ENCODE measurements at places on chromosomes 3 and 15.

- no peak for DNase-seq
Measured at GRCh38 chr3:99933971-99934750, 116.5 kb downstream of the CMSS1 start.

GRCh38 chr3:57118254-57118653 lies 46.9 kb downstream of the IL17RD start:
- no peak for DNase-seq

- peak; percentile 6 for DNase-seq
Measured at GRCh38 chr15:44066211-44066827, 128.8 kb downstream of the FRMD5 start.

GRCh38 chr3:155870945-155871745 lies 695 bp downstream of the GMPS start:
- DNase-seq: no peak

GRCh38 chr15:71248386-71248785 lies 133.1 kb downstream of the THSD4 start:
- no peak for DNase-seq

DNA sequence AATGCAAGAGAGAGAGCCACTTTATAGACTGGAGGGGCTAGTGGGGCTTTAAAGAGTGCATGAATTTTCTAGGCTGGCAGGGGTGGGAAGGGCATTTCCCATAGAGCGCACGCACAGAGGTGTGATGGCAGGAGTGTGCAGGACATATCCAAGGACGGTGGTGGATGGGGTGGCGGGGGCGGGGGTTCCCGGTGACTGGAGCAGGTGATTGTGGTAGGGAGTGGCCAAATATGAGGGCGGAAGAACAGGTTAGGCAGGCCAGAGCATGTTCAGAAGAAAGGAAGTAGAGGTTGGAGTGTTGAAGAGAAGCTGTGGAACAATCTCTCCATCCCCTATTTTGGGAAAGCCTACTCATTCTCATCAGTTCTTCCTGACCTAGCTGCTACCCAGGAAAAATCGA lies 18.1 kb downstream of the FAM81A start:
- peak; percentile 72 for DNase-seq

- DNase-seq: no peak
Measured at GRCh38 chr3:37913522-37913921, 51.8 kb downstream of the CTDSPL start.

DNA sequence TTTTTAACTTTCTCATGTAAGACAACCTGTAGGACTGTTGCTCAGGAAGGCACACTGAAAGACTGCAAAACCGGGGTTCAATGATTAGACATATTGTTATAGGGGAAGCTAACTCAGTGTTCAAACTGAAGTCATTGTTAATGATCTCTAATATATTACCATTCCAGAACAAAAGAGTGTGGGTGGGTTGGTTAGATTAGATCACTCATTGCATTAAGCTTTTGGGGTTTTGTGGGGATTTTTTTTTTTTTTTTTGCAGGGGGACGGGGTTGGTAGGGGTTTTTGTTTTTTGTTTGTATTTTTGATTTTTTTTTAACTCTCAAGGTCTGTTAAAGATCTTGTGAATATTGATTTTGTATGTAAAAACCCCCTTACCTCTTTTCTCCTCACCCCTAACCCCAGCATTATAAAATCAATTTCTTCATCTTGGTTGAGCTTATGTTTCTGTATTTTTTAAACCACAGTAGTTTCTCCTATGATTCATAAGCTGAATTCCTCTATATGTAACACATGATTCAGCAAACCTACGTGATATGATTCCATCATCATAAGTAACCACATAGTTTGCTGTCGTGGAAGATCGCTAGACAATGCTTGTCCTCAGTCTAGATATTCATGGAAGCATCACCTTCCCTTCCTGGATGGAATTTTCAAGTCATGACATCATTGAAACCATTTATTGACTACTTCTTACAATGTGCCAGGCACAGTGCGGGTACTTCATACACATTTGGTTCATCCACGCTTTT lies 544.1 kb upstream of the MDFIC2 start:
- DNase-seq: no peak

DNA sequence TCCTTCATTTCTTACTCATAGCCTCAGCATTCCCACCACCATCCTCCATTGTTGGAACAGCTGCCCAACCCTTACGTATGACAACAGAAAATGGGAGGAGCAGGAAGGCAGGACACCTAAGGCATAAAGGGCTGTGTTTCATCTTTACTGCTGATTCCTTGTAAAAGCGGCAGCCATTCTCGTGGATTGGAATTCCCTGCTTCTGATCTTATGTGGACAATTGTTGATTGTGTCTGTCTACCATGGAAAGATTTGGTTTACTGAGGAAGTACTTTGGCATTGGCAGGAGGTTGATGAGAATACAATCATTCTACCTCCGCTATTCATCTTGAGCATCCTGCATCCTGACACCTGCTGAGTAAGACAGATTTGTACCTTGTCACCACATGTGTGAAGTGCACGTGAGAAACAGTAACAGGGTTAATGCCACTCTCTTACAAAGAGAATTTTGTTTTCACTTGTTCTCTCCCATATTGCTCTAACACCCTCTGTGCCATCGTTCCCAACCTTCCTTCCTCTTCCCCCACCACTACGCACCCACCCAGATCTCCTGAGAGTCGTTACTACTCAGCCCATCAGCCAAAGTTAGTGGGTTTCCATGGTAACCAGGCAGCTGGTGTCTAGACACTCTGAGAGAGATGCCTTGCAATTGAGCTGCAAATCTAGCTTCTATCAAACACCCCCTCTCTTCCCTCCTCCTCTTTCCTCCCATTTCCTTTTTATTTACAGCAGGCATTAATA lies 75.7 kb downstream of the GAP43 start:
- peak; percentile 19 for DNase-seq

DNA sequence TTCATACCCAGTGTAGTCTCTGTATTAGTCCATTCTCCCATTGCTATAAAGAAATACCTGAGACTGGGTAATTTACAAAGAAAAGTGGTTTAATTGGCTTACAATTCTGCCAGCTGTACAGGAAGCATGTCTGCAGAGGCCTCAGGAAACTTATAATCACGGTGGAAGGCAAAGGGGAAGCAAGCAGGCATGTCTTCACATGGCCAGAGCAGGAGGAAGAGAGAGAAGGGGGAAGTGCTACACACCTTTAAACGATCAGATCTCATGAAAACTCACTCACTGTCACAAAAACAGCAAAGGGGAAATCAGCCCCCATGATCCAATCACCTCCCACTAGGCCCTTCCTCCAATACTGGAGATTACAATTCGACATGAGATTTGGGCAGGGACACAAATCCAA lies 6.3 kb upstream of the PARP14 start:
- DNase-seq: no peak

DNA sequence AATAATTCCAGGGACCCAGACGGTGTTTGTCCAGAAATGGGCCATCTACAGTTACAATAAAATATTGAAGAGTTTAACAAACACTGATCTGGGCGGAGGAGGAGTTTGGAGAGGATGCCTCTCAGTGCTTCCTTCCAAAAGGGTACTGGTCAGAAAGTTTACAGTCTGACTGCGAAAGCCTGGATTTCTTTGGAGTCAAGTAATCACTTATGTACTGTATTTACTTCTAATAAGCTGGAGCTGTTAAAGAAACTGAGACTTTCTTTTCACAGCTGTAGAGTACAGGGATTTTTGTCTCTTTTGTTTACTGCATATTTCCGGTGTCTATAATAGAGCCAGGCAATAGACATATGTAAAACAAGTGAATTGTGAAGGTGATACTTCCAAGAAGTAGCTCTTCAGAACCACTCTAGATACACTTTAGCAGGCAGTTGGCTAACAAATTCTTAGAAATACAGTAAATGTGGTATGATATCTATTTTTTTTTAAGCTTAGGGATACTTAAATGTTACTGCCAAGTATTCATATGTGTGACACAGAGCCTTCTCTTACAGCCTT lies 22.1 kb upstream of the NEO1 start:
- no peak for DNase-seq

DNA sequence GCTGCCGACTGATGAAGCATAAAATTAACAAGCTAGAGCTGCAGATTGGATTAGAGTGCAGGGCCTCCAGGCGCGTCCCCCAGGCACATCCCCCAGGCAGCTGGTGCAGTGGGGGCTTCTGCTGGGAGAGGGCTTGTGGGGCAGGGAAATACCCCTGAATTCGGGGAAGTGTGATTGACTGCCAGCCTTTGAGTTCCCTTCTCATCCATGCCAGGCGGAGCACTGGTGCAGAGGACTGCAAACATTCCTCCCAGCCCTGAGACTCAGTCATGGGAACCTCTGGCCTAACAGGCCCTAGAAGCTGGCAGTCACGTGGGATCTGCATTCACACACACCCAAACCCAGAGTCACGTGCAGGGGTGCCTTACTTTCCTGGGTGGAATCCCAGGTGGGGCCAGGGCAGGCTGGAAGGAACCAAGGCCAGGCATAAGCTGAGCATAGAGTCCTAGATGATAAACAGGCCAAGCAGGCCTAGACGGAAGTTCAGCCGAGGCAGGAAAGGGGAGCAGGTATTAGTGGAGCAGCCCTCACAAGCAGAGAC lies 46.2 kb upstream of the SEC22A start:
- DNase-seq: no peak

GRCh38 chr3:146780251-146780650 lies 175.1 kb upstream of the PLSCR5 start:
- no peak for DNase-seq

DNA sequence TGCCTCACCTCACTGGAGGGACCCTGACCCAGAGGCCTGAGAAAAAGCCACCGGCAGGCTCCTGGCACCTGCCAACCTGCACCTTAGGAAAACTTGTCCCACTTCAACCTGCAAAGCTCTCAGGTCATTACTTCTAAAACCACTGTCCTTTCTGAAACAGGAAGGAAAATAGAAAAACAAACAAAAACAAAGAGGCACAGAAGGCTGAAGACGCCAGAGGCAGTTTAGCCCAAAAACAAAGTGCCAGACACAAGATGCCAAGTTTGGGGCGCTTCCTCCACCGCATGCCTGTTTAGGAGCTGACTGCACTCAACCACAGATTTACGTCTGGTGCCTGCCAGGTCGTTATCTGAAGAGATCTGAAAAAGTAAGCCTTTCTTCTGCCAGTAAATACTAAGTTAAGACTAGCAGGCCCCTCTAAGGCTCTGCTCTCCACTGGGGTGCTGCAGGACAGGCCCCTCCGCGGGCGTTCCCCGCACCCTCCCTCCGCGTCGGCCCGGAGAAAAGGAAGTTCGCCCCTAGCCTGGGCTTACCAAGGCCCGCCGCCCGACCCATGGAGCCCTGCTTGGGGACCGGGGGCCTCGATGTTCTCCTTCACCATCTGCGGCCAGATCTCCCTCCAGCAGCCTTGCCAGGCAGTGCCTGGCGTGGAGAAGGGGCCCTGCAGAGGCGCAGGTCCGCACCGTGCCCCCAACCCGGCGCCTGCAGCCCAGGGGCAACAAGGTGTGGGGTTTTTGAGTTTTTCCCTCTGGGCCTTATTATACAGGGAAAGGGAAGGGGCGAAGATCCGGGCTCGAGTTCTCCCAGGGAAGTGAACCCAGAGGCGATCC lies 1.3 kb downstream of the GOLGA8A start:
- DNase-seq: no peak

DNA sequence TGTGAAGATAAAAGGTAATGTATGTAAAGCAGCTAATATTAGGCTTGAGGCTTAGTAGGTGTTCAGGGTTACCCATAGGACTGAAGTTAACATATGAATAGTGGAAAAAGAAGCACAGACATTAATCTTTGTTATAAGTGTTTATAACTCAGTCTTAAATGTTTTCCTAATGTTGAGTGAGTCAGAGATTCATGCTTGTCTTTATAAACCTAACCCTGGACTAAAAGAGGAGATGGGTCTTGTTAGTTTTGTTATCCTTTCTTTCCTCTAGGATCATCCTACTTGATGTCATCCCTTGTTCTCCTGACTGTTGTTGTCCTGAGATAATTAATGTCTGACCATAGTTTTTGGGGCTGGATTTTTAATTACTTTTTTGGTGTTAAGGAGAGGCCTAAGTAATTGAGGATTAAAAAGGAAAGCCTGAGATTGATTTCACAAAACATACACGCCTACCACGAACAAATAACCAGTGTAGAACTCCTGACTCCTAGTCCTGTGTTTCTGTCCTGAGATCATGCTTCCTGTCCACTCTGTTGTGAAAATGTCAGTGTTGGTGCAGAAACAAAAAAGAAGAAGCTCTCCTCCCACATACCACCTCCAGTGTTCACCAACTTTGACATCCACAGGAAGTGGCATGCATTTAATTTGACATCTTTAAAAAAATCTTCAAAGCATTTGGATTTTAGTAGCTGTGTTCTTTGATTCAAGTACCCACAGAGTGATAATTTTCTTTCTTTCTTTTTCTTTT lies 8.4 kb downstream of the MITF start:
- DNase-seq: no peak

DNA sequence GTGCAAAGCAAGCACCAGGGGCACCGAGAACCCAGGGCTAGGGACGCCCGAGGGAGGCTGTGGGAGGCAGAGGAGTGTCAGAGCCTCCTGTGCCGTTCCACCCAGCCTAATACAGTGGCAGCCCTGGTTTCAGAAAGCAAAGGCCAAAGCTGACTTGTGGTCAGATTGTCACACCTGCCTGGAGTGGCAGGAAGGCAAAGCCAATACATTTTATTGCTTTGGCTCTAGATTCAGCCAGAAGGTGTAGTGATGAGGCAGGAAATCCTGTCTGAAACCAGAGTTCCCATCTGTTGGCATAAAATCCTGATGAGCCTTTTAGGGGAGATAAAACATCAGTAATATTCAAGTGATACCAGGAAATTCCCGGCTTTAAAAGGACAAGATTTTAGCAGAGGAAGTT lies 168.3 kb downstream of the SLCO3A1 start:
- no peak for DNase-seq

DNA sequence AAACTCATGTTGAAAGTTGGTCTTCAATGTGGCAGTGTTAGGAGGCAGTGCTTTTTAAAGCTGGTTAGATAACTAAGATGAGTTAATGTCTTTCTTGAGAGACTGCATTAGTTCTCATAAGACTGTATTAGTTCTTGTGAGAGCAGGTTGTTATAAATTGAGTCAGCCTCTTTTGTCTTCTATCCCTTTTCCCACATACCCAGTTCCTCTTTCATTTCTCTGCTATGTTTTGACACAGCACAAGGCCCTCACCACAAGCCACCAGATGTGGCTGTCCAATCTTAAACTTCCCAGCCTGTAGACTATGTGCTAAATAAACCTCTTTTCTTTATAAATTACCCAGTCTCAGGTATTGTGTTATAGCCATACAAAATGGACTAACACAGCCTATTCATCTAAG lies 94.6 kb upstream of the SNTN start:
- DNase-seq: no peak

DNA sequence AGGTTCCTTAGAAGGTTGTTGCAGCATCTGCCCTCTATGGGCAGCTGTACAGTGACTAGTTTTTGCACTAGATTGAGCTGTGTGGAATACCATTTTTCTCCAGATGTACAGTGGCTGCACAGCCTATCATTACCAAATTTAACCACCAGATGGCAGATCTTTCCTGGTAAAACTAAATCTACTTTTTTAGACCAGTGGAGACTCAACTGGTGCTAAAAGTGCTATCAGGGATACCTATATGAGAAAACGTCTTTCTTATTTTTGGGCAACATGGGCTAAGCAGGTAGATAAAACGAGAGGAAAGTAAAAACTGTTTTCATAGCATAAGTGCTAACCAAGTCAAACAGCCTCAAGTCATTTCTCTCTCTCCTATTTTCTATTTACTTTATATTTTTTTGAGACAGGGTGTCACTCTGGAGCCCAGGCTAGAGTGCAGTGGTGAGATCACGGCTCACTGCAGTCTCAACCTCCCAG lies 21.2 kb downstream of the IGSF10 start:
- no peak for DNase-seq
